Panc1 (cell line): ENCODE measurements at places on chromosomes 7 and 10. TPM values are rescaled to one million over a fixed set of nuclear protein-coding genes. Genes with fewer than 3 reads are reported as not detected.

ANKRD1 gene
- total RNA-seq = 0.26 TPM

DNA sequence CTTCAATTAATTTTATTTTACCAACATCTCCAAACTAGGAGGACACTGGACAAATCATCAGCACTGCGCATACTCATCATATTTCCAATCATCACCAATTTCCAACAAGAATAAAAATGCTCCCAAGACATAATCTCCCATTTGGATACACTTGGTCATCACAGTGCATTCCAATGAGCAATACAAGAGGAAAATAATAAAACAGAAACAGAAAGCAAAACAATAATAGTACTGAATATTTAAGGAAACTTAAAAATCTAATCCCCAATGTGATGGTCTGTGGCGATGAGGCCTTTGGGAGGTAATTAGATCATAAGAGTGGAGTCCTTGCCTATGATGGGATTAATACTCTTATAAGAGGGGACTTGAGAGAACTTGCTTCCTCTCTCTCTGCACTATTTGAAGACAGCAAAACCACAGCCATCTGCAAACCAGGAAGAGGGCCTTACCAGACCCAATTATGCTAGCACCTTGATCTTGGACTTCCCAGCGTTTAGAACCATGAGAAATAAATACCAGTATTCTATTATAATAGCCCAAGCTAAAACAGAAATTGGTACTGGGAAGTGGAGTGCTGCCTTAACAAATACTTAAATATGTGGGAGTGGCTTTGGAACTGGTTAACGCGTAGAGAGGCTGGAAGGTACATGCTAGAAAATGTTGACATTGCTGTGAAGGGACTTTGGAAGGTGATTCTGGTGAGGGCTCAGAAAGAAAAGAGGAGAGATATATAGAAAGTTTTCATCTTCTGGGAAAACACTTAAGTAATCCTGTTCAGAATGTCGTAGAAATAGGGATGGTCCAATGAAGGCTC, 91.5 kb downstream of the JAZF1 start:
- H3K4me1 ChIP-seq = no peaks in the 10 kb centered on the region
- H3K36me3 ChIP-seq = no peaks in the 10 kb centered on the region
- no peak for DNase-seq
- H3K27ac ChIP-seq = no peak overlapping the region
- H3K4me3 ChIP-seq = no peak overlapping the region

- DNase-seq = no peak
- no peak overlapping the region for H3K4me3 ChIP-seq
- no peak overlapping the region for H3K27ac ChIP-seq
- H3K27me3 ChIP-seq = no peaks in the 10 kb centered on the region
- no peaks in the 10 kb centered on the region for H3K36me3 ChIP-seq
Observed at GRCh38 chr10:43284341-43284910, 17.6 kb upstream of the RASGEF1A start.

SFRP4 gene
- 0.74 TPM for total RNA-seq

MARVELD1 gene
- 53.1 TPM for total RNA-seq

CTAGE8 gene
- total RNA-seq = 5.2 TPM
